Stimulated activated CD8-positive, alpha-beta memory T cell treated with anti-CD3 and anti-CD28 coated beads, Interleukin-4, amount 100 ng/mL, for 1 hour (primary cell): ENCODE measurements at places on chromosomes 2 and 18.

GRCh38 chr2:252001-252602 lies 11.7 kb downstream of the SH3YL1 start:
- DNase-seq: no peak

GRCh38 chr2:136008205-136008865 lies 22.9 kb upstream of the DARS1 start:
- DNase-seq: peak; percentile 15

DNA sequence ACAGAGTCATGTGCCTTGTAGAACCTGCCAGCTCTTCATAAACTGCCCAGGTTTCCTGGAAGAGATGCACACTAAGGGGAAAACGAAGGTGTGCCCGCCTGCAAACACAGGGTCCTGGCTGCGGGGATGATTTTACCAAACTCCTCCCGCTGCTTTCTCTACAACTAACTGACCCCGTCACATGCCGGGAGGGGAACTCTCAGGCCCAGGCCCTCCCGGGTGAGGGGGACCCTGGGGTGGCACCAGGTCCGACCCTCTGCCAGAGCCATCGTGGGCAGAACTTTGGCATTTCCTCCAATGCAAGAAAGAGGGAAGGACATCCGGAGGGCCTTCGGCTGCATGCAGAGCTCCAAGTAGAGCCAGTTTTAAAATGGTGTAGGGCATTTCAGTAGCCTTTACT lies 28.6 kb downstream of the CAPN13 start:
- DNase-seq: no peak

DNA sequence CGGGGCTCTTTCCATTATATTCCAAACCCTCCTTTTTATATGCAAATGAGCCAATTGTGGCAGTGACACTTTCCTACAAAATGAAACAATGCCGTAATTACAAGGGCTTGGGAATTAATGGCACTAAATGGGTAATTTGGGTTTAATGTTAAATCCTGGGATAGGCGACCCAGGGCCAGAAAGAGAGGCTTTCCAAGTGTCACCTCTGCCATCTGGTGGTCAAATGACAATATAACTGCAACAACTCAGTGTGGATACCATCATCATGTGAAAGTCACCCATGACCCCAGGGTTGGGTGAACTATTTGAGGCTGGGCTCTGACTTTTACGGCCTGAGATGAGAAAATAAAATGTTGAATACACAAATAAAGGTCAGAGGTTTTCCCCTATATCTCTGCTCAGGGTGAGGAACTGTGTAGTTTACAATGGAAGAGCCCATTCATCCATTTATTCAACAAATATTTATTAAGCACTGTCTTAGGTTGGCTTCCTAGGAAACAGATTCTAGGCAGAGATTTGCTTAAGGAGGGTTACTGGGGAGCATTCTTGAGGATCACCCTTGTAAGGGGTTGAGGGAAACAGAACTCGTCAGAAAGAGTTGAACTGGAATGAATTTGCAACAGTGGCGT lies 13.6 kb upstream of the THADA start:
- DNase-seq: no peak

DNA sequence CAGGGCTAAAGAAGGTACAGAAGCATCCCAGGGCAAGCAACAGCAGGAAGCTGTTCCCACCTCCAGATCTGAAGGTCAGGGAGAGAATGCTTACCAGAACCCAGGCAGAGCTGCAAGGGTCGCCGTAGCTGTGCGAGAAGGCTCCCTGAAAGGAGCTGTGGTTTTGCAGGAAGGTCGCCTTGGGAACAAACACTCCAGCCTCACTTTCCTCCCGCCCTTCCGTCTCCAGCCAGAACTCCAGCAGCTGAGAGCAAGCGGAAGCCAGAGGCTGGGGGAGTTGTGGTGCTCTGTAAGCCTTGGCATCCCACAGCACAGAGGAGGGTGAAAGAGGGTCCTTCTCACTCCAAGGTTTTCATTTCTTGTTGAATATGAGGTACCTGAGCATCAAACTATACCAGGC lies 18.3 kb upstream of the ICOS start:
- no peak for DNase-seq

DNA sequence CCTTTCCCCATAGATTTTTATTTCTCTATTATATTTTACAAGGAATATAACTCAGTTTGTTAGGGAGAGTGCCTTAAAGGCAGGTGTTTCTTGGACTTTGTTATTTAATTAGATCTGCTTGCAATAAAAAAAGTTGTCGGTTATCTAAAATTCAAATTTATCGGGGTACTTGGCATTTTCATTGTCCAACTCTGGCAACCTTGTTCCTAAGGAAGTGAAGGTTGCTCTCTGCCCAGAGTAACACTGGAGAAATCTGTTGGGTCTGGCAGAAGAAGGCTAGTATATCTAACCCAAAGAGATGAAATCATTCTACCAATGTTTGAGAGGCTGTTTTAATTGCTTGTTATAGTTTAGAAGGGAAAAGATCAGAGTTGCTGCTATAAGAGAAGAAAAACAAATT lies 42.8 kb upstream of the TTR start:
- DNase-seq: no peak

GRCh38 chr2:116162395-116162794 lies 1652.1 kb upstream of the DDX18 start:
- no peak for DNase-seq

DNA sequence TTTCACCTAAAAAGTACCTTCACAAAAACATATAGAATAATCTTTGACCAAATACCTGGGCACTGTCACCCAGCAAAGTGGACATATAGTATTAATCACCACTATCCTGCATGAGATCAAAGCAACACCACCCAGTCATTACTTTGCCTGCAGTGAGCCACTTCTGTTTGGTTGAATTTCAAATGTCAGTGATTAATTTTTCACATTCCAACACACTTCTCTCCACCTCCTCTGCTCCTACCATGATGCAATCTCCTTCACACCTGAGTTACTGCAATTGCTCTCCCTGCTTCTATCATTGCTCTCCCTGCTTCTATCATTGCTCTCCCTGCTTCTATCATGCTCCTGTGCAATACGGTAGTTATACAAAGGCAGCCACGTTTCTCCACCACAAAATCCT lies 106.1 kb upstream of the NETO1 start:
- DNase-seq: no peak

DNA sequence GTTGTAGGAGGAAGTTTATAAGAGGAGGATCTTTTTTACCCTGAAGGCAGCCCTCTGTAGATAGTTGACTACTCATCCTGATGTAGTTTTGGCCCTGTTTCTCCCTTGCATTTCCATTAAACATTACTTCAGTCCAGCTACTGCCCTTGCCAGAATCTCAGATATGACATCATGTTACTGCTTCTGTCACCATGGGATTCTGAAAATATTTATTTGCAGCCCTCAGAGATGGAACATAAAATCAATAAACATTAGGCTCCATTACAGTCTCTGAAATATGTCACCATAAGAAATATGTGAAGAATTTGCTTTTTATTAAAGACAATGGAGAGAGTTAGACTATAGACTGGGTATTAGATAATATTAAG lies 68.7 kb upstream of the STK39 start:
- DNase-seq: no peak

DNA sequence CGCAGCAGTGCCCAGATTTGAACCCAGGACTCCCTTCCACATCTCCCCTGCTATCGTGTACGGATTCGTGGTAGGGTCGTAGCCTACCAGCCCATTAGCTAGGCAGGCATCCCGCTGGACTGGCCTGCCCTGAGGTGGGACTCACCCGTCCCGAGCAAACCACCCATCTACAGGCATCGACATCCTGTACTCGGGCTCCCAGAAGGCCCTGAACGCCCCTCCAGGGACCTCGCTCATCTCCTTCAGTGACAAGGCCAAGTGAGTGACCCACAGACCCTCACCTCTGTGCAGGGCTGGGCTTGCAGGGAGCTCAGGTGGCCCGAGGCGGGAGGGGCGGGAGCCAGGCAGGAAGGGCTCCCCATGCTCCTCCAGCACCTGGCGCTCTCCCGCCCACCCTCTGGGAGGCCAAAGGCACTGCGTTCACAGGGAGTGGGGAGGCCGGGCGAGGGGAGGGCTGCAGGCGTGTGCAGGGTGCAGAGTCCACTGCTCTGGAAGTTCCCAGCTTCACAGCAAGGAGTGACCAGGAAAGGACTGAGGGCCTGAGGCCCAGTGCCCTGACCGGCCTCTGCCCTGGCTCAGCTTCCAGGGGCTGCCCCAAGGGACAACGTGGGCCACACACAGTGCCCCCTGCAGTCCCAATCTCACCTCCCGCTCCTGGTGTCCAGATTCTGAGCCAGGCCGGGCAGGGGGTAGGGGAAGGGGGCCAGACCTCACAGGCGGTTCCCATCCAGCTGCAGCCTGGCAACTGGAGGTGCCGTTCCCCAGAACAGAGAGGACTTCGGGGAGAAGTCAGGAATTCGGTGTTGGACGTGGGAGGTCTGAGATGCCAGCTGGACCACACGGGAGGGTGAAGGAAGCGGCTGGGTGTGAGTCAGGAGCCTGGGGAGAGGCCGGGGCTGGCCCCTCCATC lies 5.4 kb downstream of the AGXT start:
- DNase-seq: no peak

- DNase-seq: no peak
These were observed 583.0 kb downstream of the THSD7B start for GRCh38 chr2:137348301-137348700.

GRCh38 chr18:12497296-12497695 lies 89.6 kb downstream of the PRELID3A start:
- no peak for DNase-seq

DNA sequence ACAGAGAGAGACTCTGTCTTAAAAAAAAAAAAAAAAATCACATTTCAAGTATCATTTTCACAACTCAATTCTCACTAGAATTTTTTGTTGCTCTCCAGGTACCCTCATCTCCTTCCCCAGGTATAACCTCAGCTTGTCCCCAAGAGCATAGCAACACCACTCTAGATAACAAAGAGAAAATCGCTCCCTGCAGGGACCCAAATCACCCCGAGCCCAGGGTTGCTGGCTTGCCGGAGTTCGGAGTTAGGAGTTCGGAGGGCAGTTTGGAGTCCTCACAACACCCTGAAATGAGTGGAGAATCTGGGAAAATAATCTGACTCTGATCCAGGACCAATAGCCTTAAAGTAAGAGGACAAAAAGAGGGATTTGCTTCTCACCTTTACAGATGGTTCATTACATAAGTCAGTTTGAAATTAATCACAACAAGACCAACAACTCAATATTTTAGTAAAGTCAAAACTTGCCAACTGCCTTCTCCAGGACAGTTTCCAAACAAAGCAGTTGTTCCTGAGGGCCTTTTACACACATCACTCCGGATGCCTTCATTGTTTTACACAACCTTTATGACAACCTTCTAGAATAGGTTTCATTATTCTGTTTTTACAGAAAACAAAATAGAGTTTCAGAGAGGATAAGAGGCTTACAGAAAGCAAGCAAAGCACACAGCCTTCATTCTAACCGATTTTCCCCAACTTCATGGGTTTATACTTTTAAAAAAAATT lies 59.1 kb downstream of the C2orf76 start:
- no peak for DNase-seq

- DNase-seq: no peak
These were observed 152.3 kb downstream of the TTC32 start for GRCh38 chr2:19749507-19749836.

DNA sequence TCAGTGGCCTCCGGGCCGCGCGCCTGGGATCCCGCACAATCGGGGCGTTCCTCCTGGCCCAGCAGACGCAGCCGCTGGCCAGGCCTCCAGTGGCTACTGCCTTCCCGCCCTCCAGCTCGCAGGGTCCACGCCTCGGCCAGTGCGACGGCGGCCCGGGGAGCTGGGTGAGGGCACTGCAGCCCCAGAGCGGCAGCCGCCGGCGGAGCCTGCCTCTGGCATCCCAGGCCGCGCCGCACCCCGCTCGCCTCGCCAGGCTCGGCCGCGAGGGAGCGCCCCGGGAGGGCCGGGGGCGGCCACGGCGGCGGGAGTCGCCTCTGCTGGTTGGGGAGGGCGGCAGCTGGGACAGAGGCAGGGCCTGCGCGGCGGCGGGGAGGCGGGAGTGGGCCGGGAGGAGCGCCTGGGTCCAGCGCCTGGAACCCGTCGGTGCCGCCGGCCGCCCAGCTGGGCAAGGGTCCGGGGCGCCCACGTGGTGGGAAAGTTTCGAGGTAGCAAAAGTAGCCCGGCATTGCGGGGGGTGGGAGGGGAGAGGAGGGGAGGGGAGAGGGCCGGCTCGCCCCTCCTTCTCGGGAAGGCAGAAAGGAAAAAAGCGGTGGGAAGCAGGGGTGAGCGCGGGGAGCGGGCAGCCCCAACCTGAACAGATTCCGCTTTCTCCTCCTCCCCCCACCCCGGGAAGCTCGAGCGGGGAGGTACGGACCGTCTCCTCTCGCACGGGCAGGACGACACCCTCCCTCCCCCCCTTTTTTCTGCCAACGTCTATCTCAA lies 1.5 kb upstream of the INHBB start:
- DNase-seq: no peak

GRCh38 chr2:65214843-65215242 lies 12.8 kb upstream of the ACTR2 start:
- DNase-seq: no peak

DNA sequence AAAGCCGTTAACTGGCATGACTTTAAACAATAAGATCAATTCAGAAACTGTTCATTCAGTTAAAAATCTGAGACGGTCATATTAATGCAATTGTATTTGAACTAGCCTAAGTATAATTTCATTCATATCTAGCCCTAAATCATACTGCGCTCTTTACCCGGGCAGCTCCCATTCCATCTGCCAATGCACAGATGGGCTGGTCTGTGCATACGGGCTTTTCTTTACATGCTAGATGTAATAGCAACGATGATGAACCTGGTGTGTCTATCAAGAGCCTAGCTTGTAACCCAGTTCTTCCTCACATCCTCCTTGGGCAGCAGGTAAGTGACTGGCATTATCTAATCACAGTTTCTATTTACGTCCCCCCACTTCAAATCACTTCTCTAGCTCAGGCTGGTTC lies 631.5 kb upstream of the KLHL29 start:
- DNase-seq: no peak
